ENCODE measurements at places on chromosomes 12 and 14.

GRCh38 chr12:131048611-131048990 is 94.9 kb downstream of the ADGRD1 start:
- no peak for DNase-seq

DNA sequence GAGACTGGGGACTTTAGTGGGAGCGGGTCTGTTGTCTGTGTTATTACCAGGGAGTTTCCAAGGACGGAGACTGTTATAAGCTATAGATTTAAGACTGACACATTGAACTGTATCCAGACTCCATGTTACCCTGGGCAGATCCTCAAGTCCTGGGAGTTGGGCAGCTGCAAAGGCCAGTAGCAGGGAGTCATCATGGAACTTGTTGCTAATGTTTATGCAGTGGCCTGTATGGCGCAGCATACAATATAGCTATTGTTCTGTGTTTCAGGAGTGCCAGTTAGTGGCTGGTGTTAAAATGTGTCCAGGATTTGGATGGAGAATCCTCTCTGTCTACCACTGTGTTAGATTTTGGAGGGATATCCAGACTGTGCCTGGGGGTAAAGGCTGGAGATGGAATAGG is 31.7 kb downstream of the SMOC1 start:
- DNase-seq, result no peak

DNA sequence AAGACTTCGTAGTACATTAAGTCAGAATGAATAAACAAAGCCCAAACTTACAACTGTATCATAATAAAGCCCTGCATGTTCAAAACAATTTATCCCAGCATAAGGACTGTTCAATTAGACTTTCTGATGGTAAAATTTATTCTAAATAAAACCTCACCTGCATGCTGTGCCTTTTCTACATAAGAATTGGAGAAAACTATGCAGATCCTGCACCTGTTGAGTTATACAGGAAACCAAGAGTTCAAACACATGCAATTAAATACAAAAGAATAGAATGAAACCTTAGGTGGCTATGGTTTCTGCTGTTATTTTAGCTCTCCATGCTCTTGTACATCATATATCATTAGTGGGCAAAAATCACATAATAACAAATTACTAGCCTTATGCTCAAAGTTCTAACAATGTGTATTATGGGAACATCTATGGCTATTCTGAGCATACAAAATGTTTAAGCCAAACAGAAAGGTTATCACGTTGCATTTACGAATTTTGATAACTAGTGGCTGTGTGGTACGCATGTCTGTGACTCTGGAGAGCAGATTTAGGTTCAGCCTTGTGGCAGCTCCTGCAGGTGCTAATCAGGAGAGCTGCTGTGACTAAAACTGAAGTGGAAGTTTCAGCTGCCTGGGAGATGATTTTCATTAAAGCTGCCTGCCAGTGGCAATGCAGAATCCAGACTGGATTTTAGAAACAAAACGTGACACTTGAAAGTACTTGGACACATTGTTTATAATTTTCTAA is 36.1 kb upstream of the LRFN5 start:
- no peak for DNase-seq

GRCh38 chr12:59181196-59181777 is 261.0 kb upstream of the LRIG3 start:
- no peak for DNase-seq

DNA sequence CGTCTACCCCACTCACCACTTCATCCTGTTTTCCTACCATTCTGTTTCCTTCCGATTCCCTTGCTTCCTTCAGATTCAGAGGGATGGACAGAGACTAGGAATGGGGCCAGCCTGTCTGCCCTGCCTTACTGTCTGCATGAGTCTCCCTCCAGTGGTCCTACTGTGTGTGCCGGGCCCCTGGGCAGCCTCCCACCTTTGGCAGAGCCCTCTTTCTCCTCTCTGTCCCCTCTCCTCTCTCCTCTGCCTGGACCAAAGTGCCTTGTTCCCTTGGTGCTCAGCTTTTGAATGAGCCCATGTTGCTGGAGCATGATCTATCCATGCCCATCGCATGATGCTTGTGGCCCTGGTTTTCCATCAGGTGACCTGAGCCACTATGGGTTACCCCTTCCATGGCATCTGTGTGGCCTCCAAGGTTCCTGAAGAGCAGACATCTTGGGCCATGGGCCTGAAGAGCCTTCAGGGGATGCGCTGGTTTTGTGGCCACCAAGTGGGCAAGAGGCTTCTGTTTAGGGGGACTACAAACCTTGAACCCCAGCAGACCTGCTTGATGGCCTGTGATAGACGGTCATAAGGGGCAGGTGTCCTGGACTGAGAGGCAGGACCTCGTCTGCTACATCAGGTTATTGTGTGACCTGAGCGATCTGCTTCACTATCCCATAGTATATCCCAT is 54.2 kb upstream of the BCL11B start:
- DNase-seq, result no peak

GRCh38 chr14:81802341-81802740 is 268.7 kb upstream of the SEL1L start:
- DNase-seq, result no peak

- no peak for DNase-seq
Observed at GRCh38 chr14:102493096-102493495, 16.5 kb downstream of the ANKRD9 start.

- no peak for DNase-seq
Observed at GRCh38 chr14:22469538-22470303, 119.3 kb downstream of the DAD1 start.

DNA sequence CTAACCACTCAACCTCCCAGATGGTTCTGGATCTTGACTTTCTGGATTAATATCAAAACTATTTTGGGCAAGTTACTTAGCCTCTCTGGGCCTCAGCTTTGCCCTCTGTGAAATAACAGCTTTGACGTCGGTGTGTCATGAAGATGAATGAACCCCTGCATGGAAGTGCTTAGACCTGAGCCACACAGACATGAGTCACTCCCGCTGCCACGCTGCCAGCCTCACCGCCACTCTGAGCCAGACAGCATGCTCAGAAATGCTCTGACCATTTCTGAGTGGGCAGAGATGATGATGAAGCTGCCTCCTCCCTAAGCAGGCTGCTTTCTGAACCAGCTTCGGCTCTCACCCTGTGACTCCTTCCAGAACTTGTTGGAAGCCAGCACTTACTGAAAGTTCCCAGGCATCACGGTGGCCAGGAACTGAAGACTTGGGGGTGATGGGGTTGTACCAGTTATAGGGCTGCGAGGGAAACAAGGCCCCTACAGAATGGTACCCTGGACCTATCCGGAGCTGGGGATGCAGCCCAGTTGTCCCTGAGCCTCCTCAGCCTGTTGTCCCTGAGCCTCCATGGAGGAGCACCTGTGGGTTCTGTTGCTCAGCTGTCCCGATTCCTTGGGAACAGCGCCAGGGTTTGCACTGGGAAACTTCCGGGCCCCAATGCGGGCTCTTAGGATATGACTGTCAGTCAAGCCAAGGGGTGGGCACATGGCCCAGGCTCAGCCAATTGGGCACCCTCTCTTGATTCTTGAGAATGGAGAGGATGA is 2.0 kb upstream of the CCDC197 start:
- DNase-seq, result peak; percentile 39

DNA sequence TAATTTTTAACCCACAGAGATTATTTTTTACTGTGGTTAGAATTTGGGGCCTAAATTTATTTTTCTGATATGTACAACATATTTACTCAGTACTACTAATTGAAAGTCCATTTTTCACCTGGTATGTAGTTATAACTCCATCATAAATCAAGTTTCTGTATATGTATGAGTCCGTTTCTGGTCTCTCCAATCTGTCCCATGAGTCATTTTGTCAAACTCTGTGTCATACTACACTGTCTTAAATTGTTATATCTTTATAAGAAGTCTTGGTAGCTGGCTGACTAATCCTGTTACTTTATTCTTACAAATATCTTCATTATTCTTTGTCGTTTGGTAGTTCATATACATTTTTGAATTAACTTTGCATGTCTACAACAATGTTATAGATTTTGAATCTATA is 344.0 kb downstream of the PDZRN4 start:
- DNase-seq, result no peak

DNA sequence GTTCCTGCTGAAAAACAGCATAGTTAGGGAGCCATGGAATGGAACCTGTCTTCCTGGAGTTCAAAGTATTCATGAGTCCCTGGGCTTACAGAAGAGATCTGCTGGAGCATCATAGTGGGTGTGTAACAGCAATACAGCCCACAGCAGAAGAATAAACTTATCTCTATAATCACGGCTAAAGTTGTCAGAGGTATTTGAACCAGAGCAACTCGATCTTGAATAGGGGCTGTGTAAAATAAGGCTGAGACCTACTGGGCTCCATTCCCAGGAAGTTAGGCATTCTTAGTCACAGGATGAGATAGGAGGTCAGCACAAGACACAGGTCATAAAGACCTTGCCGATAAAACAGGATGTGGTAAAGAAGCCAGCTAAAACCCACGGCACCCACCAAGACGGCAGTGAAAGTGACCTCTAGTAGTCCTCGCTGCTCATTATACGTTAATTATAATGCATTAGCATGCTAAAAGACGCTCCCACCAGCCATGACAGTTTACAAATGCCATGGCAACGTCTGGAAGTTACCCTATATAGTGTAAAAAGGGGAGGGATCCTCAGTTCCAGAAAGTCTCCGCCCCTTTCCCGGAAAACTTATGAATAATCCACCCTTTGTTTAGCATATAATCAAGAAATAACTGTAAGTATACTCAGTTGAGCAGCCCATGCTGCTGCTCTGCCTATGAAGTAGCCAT is 223.4 kb downstream of the PCNX1 start:
- peak; percentile 58 for DNase-seq

DNA sequence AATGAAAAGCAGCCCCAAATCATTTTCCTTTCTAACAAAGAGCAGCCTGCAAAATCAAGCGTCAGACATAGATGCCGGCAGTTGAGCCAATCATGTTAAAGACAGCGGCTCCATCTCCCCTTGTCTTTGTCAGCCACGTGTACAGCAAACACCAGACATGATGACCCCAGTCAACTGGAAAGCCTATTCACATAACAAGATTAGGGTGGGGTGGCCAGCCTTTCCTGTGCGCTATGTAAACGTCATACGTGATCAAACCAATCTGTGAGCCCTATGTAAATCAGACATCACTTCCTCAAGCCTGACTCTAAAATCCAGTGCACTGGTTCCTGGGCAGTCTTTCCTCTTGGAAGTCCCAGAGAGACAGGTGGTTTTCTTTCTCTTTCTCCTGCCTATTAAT is 9.9 kb upstream of the FICD start:
- DNase-seq, result no peak

GRCh38 chr12:41302979-41303403 is 114.9 kb downstream of the PDZRN4 start:
- no peak for DNase-seq

GRCh38 chr12:30908722-30909348 is 17.7 kb upstream of the TSPAN11 start:
- DNase-seq, result no peak

GRCh38 chr12:107094183-107094448 is 767 bp upstream of the CRY1 start:
- DNase-seq, result no peak

- no peak for DNase-seq
Observed at GRCh38 chr14:83461521-83461920, 1927.9 kb upstream of the SEL1L start.

GRCh38 chr12:104620837-104621531 is 164.2 kb downstream of the CHST11 start:
- no peak for DNase-seq

GRCh38 chr12:103569278-103569677 is 17.8 kb upstream of the STAB2 start:
- DNase-seq, result no peak

DNA sequence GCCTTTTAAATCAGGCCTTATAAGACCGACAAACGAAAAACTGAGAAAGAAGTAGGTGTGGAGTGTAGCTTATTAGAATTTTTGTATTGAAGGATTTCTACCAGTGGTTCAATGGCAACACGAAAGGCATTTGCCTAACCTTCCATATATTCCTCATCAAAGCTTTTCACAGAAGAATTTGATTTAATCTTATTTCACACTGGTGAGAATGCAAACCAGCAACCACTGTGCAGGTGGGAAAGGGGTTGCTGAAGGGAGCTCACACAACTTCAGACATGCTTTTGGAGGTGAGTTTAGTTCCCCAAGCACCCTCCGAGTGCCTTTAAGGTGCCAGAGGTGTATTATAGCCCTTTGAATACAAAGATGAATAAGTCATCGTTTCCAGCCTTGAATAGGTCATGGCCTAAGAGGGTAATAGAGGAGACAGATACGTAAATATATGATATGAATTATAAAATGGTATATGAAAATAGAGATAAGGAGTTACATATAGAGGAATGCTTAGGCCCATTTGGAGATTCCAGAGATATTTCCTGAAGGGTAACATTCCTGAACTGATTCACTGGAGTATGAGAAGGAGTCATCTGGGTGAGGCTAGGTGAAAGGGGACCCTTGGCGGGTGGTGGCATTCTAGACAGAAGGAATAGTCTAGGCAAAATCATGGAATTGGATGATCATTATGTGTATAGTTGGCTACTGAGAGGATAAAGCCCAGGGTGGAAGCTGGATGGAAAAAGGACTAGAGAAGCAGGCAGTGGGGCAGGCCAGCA is 6.4 kb downstream of the ERP27 start:
- no peak for DNase-seq

DNA sequence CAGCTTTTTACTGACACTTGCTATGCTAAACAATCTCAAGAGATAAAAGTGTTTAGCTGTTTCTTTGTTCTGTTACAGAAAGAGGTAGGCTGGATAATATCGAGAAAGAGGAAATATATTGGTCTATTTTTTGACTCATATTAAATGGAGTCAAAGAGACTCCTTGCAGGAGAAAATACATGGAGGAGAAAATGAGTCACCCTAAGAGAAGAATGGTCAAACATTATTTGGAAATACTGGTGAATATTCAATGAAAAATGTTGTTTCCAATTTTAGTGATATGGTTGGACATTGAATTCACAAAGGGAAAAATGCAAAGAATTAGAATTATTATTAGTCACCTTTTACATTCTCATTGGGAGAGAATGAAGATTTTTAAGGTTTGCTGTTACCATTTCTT is 3.2 kb downstream of the KCNJ8 start:
- DNase-seq, result no peak

DNA sequence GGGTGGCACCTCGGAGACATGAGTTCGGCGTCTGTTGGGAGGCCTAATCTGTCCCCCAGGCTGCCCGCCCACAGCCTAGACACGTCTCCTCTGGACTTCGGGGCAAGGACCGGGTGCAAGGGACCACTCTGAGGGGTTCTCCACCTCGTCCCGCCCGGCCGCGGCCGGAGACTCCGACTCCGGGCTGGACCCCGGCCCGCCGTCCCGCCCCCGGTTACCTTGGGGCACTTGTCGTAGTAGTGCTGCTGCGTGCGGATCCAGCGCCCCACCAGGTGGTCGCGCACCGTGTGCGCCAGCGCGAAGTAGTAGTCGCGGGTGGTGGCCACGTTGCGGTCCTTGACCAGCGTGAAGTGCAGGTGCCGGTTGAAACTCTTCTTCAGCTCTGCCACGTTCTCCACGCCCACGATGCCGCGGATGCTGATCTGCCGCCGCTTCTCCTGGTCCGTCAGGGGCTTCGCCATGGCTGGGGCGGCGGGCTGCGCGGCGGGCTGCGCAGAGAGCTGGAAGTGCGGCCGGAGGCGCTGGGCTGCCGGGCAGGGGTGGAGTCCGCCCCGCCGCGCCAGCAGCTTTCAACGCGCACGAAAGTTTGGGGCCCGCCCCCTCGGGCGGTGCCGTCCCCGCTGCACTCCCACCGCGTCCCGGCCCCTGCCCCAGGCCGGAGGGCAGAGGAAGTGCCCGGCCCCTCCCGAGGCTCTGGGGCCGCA is at the start of gene PYGL:
Gene PYGL, minus strand, starts transcription at position 541 of the 704 bp plus-strand sequence. Its CDS starts 80 bp downstream, at position 461.
- DNase-seq, result peak; percentile 75
